ACHN (cell line): ENCODE measurements at places on chromosomes 2 and 18.
A peak's percentile ranks its signal among the peaks of the same experiment; 100 is the strongest.

- DNase-seq: no peak
Observed at GRCh38 chr2:65059071-65059470, 2.9 kb downstream of the CEP68 start.

DNA sequence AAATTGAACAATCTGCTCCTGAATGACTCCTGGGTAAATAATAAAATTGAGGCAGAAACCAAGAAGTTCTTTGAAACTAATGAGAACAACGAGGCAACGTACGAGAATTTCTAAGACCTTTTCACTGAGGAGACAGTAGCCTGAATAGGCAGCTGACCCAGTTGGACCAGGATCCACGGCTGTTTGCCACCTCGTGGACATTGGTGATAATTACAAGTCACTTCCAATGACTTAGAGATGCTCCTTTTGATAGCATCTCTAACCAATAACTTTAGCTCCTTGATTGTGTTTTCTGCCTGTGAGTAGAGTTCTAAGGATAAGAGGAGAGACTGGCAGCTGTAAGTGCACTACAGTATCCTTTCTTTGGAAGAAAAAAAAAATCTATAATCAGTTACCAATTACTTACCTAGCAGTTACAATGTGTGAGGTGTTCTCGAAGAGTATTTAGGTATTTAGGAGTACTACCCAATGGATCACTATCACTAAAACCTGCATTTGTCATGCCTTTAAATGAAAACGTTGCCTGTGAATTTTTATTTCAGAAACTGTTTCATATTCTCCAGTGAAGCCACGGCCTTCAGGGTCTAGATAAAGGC lies 31.3 kb upstream of the CNTNAP5 start:
- peak; percentile 55 for DNase-seq

GRCh38 chr18:11153097-11153496 lies 3.7 kb upstream of the PIEZO2 start:
- DNase-seq: no peak

- DNase-seq: no peak
Observed at GRCh38 chr18:45559258-45559657, 56.0 kb upstream of the SLC14A2 start.

DNA sequence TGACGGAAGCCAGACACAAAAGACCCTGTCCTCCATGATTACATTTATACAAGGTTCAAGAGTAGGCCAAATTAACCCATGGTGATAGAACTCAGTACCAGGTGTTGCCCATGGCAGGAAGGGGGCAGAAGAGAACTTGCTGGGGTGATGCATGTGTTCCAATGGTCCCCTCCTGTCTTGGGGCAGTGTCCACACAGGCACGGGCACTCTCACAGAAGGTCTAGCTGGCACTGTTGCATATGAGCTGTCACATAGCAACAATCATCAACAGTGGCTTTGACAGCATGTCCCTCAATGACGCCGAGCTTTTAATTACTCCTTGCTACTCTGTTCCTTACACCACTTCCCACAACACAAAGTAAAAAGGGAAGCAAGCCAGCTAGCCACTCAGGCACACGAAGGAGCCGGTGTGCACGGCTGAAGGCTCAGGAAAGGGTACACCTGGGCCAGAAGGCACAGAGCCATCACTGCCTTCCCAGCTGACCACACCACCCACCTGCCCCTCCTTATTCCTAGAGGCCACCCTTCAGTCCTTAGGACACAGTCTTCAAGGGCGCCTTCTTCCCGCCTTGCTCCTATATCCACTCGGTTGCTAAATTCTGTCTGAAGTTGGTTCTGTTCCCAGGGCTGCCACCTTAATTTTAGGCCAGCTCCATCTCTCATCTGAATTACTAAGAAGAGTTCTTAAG lies 28.9 kb downstream of the RPL31 start:
- DNase-seq: no peak

DNA sequence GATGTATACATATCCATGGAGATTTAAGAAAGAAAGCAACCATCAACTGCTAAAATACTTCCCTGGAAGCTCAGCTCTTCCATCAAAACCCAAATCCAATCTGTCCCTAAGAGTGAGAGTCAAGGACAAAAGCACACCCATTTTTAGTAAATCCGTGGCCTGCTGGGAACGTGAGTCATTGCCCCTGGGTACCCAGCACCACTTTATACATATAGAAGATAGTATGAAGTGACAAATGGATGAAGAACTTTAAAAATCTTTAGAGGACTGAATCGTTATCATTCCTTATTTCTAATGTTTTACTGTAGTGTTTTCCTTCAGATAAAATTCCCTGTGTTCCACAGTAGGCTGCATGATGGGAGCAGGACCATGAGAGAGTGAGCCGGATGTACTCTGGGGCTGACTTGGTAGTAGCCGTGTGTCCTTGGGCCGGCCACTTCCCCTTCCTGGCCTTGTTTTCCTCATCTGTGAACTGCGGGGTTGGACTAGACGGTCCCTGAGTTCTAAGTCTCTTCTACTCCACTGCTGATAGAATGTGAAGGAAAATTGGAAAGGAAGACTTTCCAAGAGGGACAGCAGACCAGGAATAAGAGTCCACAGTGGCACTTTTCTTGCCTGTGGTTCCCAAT lies 28.5 kb upstream of the CEP68 start:
- no peak for DNase-seq

DNA sequence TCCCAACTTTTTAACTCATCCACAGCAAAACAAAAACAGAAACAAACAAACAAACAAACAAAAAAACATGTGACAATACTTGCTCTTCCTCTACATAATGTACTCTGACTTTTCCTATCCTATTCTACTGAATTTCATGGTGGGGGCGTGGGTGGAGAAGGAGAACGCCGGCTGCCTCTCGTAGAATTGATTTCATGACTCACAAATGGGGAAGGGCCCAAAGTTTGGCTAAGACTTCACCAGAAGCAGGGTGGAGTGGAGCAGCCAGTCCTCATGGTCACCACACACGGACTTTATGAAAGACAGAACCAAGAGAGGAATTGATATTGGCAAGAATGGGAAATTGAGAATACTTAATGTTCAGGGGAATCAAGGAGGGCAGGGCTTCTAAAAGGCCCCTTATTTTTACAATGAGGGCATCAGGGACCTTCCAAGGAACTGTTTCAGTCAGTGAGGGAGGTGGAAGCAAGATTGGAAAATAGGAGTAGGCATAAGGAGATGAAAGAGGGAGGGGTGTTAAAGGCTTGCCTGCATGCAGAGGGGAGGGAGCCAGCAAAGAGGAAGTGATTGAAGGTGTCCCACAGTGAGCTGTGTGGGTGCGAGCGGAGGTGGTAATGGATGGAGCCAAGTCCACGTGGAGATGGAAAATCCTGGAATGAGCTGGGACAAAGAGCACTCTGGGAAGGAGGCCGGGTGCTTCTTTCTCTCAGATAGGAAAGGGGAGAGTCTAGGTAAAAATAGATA lies 27.9 kb downstream of the MARCHF4 start:
- no peak for DNase-seq

GRCh38 chr2:182831101-182831500 lies 35.3 kb downstream of the FRZB start:
- no peak for DNase-seq

GRCh38 chr18:26867471-26867870 lies 2.0 kb upstream of the AQP4 start:
- DNase-seq: no peak

DNA sequence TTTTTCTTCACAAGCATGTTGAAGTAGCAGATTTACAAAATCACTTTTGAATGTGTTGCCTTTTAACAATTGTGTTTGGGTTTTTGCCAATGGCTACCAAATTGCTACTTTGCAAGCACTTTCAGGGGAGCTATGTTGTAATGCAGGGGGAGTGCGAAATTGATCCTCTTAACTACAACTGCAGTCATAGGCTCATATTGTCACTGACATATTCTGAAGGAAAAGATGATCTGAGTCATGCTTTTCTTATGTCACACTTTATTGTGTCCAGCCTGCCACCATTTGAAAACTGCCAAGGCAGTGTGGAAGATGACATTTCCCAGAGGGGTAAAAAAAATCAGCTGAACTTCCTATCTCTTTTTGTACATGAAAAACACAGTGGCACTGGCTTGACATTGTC lies 74.9 kb downstream of the GPD2 start:
- no peak for DNase-seq

DNA sequence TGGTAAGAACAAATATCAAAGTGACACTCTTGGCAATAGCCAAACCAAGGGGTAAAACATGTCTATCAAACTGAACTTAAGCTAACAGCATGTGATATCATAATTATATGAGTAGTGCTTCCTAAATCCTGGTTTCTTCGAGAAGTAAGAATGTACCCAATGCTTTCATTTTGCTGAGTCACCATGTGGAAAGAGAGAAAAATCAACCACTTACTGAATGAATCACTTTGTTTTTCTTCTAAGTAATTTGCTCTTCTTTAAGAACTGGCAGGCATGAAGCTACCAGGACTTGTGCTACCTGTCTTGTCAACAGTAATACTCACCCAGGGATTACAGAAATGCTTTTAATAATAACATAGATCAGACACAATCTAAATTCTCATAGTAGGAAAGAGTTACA lies 19.0 kb upstream of the DUSP19 start:
- peak; percentile 66 for DNase-seq

- peak; percentile 14 for DNase-seq
Observed at GRCh38 chr2:218895759-218896500, 15.3 kb downstream of the WNT10A start.
